Uterine smooth muscle cell (primary cell): ENCODE measurements at places on chromosomes 2 and 18. TPM values are rescaled to one million over a fixed set of nuclear protein-coding genes. Genes with fewer than 3 reads are reported as not detected.

The TOGARAM2 gene
- under 0.01 and 0.11 TPM in 2 replicates for total RNA-seq

The TCF23 gene
- total RNA-seq, result not detected in 2 replicates

The FRZB gene
- total RNA-seq, result 0.11 and 0.12 TPM in 2 replicates

The POTEJ gene
- not detected in 2 replicates for total RNA-seq

The EVX2 gene
- under 0.01 and 0.11 TPM in 2 replicates for total RNA-seq

The NTSR2 gene
- total RNA-seq, result not detected in 2 replicates

The CD28 gene
- not detected in 2 replicates for total RNA-seq

The IGFBP5 gene
- total RNA-seq, result 201 and 731 TPM in 2 replicates

The CHRNG gene
- not detected in 2 replicates for total RNA-seq

The CYS1 gene
- 0.33 and 1.5 TPM in 2 replicates for total RNA-seq

The CYTIP gene
- not detected in 2 replicates for total RNA-seq

The DSG2 gene
- 22.2 and 30.1 TPM in 2 replicates for total RNA-seq

The BBS5 gene
- total RNA-seq, result 6.0 and 6.6 TPM in 2 replicates

The MAL gene
- total RNA-seq, result not detected in 2 replicates

The TEKT4 gene
- not detected in 2 replicates for total RNA-seq

The MAPK4 gene
- total RNA-seq, result not detected in 2 replicates

The TMEM237 gene
- total RNA-seq, result 37.7 and 44.3 TPM in 2 replicates

The ETAA1 gene
- 20.7 and 24.0 TPM in 2 replicates for total RNA-seq

The RGPD3 gene
- 0.33 and 0.37 TPM in 2 replicates for total RNA-seq

The MYO5B gene
- under 0.01 and 0.11 TPM in 2 replicates for total RNA-seq

The CRACDL gene
- total RNA-seq, result under 0.01 TPM in 1 of 2 replicates, not detected in the other

The GATA6 gene
- 5.5 and 15.2 TPM in 2 replicates for total RNA-seq

The XIRP2 gene
- 1.00 and 1.2 TPM in 2 replicates for total RNA-seq

The VWA3B gene
- total RNA-seq, result not detected in 2 replicates

The EVA1A gene
- 35.9 and 46.4 TPM in 2 replicates for total RNA-seq

The STPG4 gene
- total RNA-seq, result 0.12 and 0.44 TPM in 2 replicates

The GPBAR1 gene
- 0.12 TPM in 1 of 2 replicates, not detected in the other for total RNA-seq

The DTNA gene
- 12.5 and 17.2 TPM in 2 replicates for total RNA-seq

The UBXN2A gene
- 11.6 and 13.9 TPM in 2 replicates for total RNA-seq

The CDH19 gene
- under 0.01 TPM in 1 of 2 replicates, not detected in the other for total RNA-seq
